ENCODE measurements at places on chromosomes 7 and 10.

GRCh38 chr7:129798616-129799349, 154.0 kb downstream of the UBE2H start:
- DNase-seq, result no peak

- DNase-seq, result no peak
Observed at GRCh38 chr10:122468926-122469781, 7.8 kb downstream of the HTRA1 start.

- no peak for DNase-seq
Observed at GRCh38 chr10:86246279-86246940, 120.2 kb downstream of the GRID1 start.

GRCh38 chr7:106287786-106288185, 3.0 kb upstream of the NAMPT start:
- no peak for DNase-seq

DNA sequence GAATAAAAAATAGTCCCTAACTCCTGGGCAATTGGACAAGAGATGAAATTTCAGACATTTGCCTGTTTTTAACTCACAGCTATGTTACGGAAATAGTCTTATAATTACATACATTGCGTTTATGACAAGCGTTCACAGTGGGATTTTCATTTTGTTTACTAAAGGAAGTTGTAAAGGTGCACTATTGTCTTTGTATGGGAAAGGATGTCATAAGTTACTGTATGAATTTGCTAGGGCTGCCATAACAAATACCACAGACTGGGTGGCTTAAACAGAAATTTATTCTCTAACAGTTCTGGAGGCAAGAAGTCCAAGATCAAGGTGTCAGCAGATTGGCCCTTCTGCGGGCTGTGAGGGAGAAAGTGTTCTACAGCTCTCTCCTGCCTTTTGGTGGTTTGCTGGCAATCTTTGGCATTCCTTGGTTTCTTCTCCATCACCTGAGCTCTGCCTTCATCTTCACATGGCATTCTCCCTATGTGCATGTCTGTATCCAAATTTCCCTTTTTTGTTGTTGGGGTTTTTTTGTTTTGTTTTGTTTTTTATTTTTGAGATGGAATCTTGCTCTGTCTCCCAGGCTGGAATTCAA, 5.6 kb downstream of the NFE2L3 start:
- no peak for DNase-seq

DNA sequence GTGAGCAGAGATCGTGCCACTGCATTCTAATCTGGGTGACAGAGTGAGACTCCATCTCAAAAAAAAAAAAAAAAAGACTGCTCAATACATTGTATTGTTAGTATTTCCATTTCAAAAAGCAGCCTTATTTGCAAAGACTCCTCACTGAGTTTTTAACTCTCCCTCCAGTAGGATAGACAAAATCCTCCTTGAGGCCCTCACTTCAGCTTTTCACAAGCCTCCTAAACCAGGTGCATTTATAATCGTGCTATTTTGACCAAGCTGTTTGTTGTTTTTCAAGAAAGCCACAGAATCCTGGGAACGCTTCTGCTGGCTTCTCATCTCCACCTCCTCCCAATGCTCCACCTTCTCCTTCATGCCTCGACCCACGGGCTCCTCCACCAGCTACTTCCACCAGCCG, 6.3 kb upstream of the DDIT4 start:
- DNase-seq, result no peak
